ENCODE measurements at places on chromosomes 7 and 10.

DNA sequence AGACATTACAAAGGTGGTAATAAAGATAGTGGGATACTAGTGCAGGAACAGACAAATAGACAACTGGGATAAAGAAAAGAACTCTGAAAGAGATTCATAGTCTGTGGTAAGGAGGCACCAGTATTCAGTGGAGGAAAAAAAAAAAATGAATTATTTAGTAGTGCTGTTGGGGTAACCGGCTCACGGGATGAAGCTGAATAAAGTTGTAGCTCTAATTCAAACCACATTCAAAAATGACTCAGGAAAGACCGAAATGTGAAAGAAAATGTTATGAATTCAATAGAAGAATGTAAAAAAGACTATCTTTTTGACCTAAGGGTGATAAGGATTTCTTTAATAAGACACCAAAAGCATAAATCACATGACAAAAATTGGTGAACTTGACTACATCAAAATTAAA lies 83.1 kb upstream of the HABP2 start:
- DNase-seq, result no peak

DNA sequence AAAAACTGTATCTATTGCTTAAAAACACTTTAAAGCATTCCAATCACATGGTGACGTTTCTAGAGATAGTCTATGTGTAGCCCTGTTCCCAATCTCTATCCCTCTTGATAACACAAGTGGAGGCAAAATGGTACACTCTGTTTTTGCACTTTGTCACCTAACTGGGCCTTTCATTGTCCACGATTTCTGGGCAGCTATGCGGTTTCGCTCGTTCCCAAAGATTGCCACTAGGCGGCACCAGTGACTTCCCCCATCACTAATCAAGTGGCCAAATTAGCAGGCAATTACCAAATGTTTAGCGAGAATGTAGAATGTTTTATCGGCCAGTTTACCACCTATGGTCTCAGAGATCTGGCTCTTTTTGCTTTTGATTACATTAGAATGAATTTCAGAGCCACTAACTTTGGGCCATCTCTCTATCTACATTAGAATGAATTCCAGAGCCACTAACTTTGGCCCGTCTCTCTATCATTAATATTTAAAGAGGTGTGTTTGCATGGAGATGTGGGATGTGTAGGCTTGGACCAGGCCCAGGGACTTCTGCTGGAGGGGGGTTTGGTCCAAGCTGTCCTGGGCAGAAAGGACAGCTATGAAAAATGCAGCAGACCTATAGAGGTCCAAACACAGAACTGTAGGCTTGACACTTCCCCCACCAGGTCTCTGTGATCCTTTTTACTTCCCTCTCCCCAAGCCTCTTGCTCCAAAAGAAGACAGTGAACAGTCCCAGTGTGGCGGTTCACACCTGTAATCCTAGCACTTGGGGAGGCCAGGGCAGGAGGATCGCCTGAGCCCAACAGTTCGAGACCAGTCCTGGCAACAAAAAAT lies 90.1 kb downstream of the EPC1 start:
- DNase-seq, result peak; percentile 56

GRCh38 chr10:68075550-68076004 lies 494 bp upstream of the HERC4 start:
- DNase-seq, result no peak

DNA sequence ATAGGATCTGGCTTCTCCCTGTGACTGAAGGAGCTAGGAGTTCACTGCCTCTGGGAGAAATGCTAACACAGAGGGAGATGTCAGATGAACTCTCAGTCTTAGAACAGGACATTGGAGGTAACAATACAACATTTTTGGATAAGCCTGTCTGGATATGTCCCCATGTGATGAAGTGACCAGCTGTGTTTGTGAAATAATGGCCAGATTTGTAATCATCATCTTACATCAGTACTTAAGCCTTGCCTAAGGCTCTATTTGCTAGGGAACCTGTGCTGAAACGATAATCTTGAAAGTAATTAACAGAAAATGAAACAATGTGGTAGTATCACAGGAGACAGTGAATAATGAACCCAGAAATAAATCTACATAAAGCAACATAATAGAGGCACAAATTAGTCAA lies 56.2 kb downstream of the CRPPA start:
- DNase-seq, result no peak

DNA sequence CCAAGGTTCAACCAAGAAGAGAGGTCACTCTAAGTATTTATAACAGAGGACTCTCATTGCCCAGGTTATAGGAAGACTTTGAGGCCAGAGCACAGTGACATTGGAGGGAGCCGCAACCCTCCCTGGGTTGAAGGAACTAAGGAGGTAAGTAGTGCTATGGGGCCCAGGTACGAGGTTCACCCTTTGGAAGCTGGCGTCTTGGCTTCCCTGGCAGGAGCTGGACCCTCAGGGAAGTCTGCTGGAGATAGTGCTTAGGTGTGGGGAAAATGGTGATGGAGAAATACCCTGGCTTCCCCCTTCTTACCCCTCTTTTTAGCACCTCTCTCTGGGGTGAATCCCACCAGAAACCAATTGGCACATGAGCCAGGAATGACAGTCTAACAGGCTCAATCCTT lies 317.9 kb upstream of the ZNF32 start:
- no peak for DNase-seq

Data from suppressor macrophage (primary cell).